ENCODE measurements at places on chromosomes 12 and 14. TPM values are rescaled to one million over a fixed set of nuclear protein-coding genes. Genes with fewer than 3 reads are reported as not detected.

The BRMS1L gene
- total RNA-seq: 5.5 TPM

- H3K4me3 ChIP-seq: no peak overlapping the region
- DNase-seq: no peak
- no peaks in the 10 kb centered on the region for H3K36me3 ChIP-seq
- no peaks in the 10 kb centered on the region for H3K4me1 ChIP-seq
These were observed 100.0 kb upstream of the LRIG3 start for GRCh38 chr12:59020073-59020946.

DNA sequence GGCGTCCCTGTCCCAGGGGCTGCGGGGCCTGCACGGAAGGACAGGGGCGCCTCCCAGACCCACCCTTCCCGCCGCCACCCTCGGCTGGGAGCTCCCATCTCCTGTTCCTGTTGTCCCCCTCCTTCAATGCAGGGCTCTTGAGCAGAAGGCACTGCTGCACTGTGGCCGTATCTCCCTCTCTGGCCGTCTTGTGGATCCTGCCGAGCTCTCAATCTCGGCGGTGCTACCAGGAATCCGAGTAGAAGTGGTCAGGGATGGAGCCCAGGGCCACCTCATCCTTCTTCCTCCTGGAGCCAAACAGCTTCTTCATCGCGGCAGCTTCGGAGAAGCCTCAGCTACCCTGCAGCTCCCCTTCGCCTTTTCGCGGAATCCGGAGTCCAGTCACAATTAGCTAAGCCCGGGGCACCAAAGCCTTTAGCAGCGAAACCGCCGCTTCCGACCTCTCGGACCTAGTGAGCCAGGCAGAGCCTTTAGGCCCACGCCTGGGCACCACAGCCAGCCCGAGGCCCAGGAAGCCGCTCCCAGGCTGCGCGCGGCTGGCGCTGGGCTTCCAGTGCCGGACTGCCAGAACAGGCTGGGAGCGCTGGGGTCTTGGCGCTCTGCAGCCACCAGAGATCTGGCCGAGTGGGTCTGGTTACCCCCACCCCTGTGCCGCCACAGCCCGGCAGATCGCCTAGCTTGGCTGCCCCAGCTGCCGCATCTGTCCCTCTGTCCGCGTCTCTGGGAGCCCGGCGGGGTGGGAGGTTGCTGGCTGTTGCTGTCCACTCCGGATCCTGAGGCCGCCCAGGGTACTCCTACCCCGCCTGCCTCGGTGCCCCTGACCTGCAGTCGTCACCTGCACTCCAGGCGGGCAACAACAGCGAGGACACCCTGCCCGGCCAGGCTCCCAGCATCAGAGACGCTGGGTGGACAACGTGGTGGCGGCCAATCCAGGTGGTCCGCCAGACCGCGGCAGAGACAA lies 69.1 kb downstream of the ASCL4 start:
- no peaks in the 10 kb centered on the region for H3K36me3 ChIP-seq
- H3K27me3 ChIP-seq: peaks cover 52% of the 10 kb centered on the region
- no peak overlapping the region for H3K27ac ChIP-seq
- H3K4me1 ChIP-seq: peaks cover 3% of the 10 kb centered on the region

The SERPINA1 gene
- total RNA-seq: not detected

DNA sequence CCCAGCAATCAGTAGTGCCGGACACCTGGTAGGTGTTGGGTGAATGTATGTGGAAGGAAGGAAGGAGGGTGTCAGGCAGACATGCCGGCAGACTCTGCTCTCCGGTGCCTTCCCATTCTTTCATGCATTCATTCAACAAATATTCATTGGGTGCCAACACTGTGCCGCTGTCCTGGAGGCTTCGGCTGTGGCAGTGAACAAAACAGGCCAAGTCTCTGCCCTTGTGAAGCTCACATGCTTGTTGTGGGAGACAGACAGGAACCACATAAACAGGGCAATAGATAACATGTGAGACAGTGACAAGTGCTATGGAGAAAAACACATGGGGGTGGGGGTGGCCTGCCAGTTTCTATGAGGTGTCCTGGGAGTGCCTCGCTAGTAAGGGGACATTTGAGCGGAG lies 56.5 kb upstream of the ATF1 start:
- H3K27me3 ChIP-seq: no peaks in the 10 kb centered on the region
- H3K4me3 ChIP-seq: no peak overlapping the region
- H3K36me3 ChIP-seq: peaks cover 41% of the 10 kb centered on the region
- H3K27ac ChIP-seq: no peak overlapping the region
- H3K4me1 ChIP-seq: no peaks in the 10 kb centered on the region

- no peak overlapping the region for H3K4me3 ChIP-seq
- no peak for DNase-seq
- peaks cover 37% of the 10 kb centered on the region for H3K4me1 ChIP-seq
- H3K27ac ChIP-seq: no peak overlapping the region
- H3K27me3 ChIP-seq: no peaks in the 10 kb centered on the region
These were observed 241.7 kb upstream of the AMIGO2 start for GRCh38 chr12:47321436-47321835.

DNA sequence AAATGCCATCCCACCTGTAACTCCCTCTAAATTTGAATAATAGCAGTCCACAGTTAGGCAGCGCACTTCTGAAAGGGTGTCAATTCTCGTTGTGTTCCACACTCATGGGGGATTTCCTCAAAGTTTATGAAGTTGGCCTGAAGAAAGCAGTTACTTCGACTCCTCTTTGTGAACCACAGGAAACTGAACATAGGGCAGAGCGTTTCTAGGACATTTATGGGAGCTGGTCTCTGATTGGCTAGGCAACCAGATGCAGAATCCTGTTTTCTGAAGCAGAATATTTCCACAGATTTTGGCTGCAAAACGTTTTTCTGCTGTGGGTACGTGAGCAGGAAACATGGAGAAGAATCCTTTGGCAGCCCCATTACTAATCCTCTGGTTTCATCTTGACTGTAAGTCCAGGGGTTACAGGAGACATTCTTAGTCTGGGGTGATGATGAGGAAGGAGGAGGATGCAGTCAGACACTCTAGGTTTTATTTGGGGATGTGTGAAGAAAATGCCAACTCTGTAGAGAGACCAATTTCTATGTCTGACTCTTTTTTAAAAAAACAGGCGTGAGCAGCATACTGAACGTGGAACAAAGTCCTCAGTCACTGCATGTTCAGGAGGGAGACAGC lies 431.5 kb upstream of the OR4E1 start:
- H3K4me3 ChIP-seq: peak overlapping the region; percentile 68
- DNase-seq: no peak
- no peaks in the 10 kb centered on the region for H3K27me3 ChIP-seq
- H3K36me3 ChIP-seq: no peaks in the 10 kb centered on the region
- peak overlapping the region; percentile 78 for H3K27ac ChIP-seq

The LGR5 gene
- not detected for total RNA-seq

DNA sequence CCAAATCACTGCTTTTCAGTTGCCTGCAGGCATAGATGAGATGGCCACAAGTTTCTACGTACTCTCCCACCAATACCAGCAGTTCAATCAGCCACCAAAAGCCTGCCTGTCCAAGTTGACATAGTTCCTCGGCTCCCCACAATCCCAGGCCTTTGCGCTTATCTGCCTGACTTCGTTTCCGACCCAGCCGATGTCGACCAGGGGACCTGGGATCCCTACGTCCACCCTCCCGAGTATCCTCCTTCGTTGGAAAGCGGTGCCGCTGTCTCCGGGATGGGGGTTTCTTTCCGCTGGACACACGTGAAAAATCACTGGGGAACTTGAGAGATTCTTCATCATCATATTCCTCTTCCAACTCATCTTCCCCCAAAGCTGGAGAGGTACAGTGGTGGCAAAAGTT lies 1.6 kb downstream of the DNAJC14 start:
- H3K4me3 ChIP-seq: peak overlapping the region; percentile 99
- no peak for DNase-seq
- H3K4me1 ChIP-seq: peaks cover 58% of the 10 kb centered on the region
- H3K36me3 ChIP-seq: peaks cover 38% of the 10 kb centered on the region

The CACNA1C gene
- total RNA-seq: 0.08 TPM

DNA sequence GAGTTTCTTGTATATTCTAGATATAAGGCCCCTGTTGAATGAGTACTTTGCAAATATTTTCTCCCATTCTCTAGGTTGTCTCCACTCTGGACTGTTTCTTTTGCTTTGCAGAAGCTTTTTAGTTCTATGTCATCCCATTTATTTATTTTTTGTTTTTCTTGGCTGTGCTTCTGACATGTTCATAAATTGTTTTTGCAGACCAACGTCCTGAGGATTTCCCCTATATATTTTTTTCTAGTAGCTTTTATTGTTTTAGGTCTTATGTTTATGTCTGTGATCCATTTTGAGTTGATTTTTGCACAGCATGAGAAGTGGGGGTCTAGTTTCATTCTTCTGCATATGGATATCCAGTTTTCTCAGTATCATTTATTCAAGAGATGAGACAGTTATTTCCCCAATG lies 70.4 kb upstream of the BTG1 start:
- no peaks in the 10 kb centered on the region for H3K27me3 ChIP-seq
- no peak overlapping the region for H3K27ac ChIP-seq
- H3K4me3 ChIP-seq: no peak overlapping the region
- DNase-seq: no peak
- H3K36me3 ChIP-seq: peaks cover 17% of the 10 kb centered on the region
